Fibroblast of skin of right quadriceps (primary cell): ENCODE measurements at places on chromosomes 1 and 21.

- no peak for DNase-seq
Observed at GRCh38 chr1:2417833-2418225, 5.5 kb upstream of the PEX10 start.

DNA sequence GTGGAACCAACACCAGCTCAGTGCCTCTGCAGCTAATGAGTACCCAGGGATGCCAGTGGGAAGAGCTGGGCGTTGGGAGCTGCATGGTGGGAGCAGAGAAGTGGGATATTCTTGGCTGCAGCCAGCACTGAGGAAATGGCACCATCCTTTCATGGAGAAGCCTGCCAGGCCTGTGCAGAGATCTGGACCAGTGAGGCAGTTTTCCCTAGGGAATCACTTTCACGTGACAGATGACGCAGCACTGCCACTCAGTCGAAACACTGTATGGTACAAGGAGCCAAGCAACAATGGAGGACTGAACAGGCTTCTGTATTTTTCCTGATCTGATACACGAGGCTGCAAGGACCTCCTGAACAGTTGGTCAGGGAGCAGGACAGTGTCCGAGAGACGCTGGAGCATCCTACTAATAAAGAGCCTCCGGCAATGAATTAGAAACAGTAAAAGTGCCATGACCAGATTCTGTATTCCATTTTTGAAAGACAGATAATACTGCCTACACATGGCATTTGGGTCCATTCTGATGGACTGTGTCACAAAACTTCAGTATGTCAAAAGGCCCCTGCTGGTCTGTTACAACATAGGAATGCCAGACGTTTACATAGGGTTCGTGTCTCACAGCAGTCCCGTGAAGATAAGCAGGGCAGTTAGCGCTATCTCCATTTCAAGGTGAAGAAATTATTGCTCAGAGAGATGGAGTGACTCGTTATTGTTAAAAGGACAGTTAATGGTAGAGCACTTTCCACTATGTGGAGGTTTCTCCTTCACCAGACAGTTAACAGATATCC lies 44.0 kb upstream of the LMO4 start:
- DNase-seq: no peak

- peak; percentile 56 for DNase-seq
Observed at GRCh38 chr1:232274236-232274855, 355.6 kb downstream of the SIPA1L2 start.

GRCh38 chr1:15500184-15501178 lies 23.5 kb downstream of the CASP9 start:
- DNase-seq: no peak

DNA sequence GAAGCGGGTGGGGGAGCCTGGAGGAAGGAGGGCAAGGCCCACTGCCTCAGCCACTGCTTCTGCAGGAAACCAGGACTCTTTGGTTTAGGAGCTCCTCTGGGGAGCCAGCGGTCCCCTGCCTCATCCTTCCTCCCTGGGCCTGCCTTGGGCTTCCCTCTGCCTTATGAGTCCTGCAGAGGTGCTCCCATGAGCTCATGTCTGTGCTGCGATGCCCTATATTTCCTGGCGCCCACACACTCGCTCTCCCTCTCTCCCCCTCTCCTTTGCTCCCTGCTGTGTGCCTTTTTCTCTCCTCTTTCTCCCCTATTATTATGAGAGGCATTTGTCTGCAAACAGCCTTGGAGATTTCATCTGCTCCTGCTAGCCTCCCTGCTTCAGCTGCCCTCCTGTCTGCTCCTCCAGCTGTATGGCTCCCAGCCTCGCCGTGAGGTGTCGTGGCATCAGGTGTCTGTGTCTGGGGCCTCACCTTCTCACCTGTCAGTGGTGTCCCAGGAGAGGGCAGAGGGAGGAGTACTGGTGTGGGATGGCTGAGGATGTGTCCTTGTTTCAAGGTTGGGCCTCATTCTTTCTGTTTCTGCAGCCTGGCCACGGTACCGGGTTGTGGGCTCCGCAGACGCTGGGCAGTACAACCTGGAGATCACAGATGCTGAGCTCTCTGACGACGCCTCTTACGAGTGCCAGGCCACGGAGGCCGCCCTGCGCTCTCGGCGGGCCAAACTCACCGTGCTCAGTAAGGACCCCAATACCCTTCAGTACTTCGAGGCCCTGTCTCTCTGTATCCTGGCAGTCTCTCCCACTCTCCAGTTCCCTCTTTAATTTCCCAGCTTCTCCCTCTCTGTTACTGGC lies 84.2 kb downstream of the KIRREL1 start:
- no peak for DNase-seq

DNA sequence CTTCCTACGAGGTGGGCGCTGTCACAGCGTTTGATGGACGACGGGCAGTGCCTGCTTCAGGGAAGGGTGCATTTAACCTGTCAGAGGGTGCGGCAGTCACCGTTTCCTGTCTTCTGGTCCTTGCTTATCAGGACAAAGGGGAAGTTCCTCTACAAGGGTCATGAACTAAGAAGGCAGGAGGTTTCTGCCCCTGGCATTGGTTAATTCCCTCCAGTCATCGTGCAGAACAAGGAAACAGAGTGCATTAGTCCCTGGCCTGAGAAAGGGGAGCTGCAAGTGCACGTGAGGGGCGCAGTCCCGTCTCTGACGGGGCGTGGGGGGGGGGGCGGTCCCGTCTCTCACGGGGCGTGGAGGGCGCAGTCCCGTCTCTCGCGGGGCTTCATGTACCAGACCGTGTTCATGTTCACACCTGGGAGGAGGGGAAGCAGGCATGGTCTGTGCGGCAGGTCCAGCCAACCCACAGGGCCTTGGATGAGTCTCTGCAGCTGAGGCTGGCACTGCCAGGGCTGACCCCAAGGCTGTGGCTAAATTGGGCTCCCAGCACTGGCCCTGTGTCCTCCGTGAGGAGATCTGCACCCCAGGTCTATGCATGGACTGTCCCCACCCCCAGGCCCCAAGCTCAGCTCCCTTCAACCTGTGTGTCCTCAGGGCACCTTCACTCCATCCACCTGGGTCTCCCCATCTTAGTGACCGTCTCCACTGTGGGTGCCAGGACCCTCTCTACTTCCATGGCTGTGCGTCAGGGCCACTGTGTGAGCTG lies 89.2 kb upstream of the COL6A1 start:
- DNase-seq: no peak

- DNase-seq: peak; percentile 53
Observed at GRCh38 chr1:10973552-10973951, 38.9 kb upstream of the TARDBP start.

GRCh38 chr1:115650961-115651360 lies 9.2 kb downstream of the VANGL1 start:
- DNase-seq: no peak

DNA sequence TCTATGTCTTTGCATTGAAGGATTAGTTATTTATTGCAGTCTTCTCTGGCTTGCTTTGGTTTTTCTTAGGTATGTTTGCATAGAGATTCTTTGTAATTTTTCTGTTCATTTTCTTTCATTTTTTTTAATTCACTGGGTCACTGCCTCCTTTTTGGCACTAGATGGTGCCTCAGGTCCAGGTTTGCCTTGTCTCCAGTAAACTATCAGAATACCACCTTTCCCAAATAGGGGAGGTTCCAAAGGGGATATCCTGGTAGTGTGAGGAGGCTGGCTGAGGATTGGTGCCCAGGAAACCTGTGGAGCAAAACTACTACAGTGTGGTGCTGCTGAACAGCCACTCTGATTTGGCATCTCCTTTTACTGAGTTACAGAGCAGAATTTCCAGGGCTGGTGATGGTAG lies 257.1 kb downstream of the KCTD3 start:
- DNase-seq: peak; percentile 42

DNA sequence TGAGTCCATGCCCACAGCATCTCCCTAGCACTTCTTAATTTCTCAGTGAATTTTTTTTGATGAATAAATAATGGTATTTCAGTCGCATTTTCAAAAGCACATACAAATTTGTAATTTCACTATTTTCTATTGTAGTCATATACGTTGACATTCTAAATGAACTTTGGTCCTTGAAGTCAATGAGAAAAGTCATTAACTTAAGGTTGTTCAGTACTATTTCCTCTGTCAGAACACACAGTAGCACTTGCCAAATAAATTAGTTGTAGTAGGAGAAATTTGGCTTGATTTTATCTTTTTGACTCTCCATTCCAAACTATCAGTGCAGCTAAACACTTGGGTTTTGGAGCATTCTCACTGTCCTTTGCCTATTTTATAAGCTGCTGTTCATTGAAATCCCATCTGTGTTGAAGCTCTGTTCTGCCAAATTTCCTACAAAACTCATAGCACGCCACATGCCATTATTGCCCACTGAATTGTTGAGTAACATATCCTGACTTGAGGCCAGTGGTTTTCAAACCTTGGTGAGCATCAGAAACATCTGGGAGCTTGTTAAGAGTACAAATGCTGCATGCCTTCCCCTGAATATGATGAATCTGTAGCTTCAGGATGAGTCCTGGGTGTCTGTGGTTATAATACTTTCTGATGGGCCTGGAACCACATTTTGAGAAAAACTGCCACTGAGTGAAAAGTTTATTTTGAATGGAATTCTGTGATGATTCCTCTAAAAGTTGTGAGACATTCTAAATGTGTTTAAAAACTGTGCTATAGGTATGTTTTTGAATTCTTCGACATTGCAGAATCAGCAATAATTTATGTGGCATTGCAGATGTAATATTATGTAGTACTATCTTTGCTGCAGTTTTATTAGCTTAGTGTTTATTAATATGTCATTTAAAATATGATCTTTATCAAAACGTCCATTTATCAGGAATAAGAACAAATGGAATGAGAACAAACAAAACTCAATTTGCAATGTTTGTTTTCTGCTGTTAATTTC lies 78.9 kb downstream of the DNM3 start:
- no peak for DNase-seq

GRCh38 chr1:65772607-65773006 lies 20.1 kb upstream of the PDE4B start:
- peak; percentile 6 for DNase-seq

DNA sequence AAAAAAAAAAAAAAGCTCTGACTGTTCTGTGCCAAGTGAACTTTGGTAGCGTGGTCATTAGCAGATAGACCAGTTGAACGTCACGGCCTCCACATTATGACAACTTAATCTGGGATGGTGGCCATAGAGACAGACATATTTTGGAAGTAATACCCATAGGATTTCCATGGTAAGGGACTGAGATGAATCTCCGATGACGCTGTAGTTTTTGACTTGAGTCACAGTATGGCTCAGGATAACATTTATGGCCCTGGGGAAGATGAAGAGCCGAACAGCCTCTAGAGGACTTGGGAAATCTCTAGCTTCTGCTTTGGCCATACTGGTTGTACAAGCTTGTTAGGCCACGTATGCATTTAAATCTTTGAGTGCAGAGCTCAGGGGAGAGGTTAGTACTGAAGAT lies 214.0 kb downstream of the KCNJ6 start:
- no peak for DNase-seq

- no peak for DNase-seq
Observed at GRCh38 chr1:61173118-61173517, 90.8 kb downstream of the NFIA start.

GRCh38 chr1:63946866-63947491 lies 173.2 kb downstream of the ROR1 start:
- peak; percentile 27 for DNase-seq

- DNase-seq: no peak
Observed at GRCh38 chr1:8714173-8714572, 103.3 kb downstream of the RERE start.

DNA sequence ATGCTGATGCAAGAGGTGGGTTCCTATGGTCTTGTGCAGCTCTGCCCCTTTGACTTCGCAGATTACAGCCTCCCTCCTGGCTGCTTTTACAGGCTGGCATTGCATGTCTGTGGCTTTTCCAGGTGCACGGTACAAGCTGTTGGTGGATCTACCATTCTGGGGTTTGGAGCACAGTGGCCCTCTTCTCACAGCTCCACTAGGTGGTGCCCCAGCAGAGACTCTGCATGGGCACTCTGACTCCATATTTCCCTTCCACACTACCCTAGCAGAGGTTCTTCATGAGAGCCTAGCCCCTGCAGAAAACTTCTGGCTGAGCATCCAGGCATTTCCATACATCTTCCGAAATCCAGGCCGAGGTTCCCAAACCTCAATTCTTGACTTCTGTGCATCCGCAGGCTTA lies 989.0 kb downstream of the PLA2G4A start:
- no peak for DNase-seq

DNA sequence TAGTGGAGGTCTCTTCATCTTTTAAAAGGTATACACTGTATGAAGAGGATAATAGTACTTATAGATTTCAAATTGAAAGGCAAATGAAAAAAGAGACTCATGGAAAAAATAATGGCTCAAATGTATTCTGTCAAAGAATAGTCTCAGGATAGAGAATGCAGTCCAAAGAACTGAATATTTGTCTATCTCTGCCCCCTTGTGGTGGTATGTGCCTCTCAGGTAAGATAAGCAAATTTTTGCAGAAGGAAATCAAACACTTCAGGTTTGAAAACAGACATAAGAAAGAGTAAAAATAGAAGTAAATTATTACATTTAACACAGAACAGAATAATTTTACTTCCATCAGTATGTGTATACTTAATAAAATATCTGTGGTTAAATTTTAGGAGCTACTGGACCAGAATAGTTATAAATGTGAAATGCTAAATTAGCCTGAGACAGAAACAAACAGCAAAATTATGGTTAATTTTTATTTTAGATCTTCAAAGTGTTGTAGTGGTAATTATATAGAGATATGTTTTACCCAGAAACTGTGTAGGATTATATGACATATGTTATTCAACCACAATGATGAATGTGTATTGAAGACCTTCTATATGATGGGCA lies 164.4 kb upstream of the PALMD start:
- DNase-seq: peak; percentile 52

DNA sequence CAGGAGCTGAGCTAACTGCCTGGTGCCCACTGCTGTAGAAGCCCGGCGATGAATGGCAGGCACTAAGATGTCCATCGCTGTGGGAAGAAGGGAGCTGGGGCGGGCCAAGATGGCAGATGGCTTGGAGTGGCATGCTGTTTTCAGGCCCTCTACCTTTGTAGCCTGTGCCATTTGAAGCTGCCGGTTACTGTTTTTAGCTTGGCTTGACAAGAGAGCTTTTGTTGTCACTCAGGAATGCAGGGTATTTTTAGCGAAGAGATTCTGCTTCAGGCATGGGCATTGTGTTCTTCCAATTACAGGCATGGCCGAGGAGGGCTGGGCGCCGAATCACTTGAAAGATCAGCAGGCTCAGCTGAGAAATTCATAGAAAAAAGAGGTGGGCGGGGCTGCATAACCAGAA lies 348.7 kb downstream of the RPS6KC1 start:
- no peak for DNase-seq

DNA sequence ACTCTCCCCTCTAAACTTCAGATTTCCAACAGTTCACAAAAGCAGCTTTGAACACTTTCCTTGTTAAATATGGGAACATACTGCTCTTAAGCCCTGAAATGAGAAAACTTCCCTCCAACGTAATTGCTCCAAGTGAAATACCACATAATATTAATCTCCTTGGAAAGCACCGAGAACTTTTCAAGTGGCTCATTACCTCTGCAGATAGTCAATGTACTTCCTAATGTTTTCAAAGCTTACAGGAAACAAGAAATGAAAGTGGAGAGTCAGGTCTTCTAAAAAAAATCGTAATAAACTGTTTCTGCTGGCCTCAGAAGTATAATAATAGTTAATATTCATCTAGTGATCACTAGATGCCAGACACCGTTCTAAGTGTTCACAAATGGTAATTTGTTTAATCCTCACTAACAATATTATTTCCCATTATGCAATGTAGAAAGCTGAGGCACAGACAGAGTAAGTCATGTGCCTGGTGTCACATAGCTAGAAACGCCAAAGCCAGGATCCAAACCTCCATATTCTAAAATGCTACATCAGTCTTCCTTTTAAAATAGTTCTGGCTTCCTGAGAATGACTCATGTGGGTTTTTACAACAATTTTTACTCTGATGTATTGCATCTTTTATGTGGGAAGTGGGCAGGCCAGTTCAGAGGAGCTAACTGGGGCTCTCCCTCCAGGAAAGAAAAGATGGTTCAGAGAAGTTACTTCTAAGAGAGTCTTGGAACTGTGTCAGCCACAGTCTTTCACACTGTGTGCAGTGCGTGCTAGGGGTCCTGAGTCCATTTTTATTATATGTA lies 177.2 kb downstream of the PLPPR4 start:
- peak; percentile 65 for DNase-seq
